CD4-positive, alpha-beta T cell treated with Interleukin-2 at 100 ng/mL for 4 hours (primary cell): ENCODE measurements at places on chromosomes 1 and 21.

DNA sequence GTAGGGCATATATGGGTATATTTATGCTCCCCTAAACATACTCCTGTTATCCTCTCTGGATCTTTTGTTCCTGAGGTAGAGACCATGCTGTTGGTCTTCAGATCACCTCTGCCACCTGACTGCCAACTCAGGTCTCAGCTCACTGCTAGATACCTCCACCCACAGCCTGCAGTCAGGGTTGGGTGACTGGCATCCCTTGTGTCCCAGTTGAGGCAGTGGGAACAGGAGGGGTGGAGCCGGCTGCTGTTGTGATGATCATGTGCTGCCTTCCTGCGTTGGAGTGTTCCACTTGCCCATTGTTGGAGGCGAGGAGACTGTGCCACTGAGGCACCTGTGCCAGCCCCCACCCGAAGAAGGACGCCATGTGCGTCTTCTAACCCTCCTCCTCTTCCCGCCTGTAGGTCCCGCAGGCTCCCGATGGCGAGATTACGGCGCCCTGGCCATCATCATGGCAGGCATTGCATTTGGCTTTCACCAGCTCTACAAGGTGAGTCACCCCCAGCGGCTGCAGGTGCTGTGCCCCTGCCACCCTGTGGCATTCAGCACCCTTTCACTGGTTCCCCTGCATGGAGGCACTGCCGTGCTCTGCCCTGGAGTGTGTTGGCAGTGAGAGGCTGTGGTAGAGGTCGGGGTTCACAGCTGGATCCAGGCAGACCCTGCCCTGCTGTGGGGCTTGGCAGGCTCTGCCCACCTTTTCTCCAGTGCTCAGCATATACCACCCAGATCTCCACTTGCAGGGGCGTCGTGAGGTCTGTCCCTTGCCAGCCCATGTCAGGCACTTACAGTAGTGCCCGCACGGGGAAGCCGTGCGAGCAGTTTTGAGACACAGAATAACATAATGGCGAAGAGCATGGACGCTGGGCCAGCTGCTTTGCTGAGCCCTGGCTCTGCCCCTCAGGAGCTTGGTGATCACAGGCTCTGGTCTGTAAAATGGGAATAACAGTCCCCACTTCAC is 143.5 kb downstream of the PEX14 start:
- no peak for DNase-seq

- DNase-seq = no peak
These were observed 26.9 kb downstream of the UCK2 start for GRCh38 chr1:165854101-165854845.

DNA sequence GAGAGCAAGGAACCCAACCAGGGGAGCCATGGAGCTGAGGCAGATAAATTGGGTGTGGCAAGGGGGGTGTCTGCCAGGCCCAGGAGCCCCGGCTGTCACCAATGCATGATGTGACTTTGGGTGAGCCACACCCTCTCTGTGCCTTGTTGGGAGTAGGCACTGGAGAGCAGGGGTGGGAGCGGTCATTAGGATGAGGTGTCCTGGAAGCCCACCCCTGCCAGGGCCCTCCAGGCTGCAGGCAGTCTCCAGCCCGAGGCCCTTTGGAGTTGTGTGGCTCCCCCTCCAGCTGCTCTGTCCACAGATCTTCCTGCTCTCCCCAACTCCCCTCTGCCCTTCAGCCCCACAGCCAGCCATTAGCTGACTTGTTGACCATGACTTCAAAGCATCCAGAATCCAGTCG is 11.4 kb downstream of the MX2 start:
- no peak for DNase-seq

DNA sequence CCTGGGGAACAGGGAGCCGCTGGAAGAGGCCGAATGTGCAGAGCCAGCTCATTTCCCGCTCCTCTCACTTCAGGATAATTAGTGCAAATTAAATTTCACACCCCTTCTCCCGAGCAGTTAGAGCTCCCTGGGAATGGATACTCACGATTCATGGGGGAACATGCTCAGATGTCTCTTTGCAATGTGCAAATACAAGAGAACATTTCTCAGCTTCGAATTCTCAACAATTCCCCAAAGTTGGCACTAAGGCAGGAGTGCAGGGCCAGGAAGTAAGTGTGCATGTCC is 54.9 kb downstream of the CAMK2N1 start:
- no peak for DNase-seq

- DNase-seq = no peak
These were observed 354.6 kb upstream of the ADGRL2 start for GRCh38 chr1:81446000-81446669.

- DNase-seq = no peak
These were observed 79.5 kb downstream of the SLC66A1 start for GRCh38 chr1:19391596-19391981.

DNA sequence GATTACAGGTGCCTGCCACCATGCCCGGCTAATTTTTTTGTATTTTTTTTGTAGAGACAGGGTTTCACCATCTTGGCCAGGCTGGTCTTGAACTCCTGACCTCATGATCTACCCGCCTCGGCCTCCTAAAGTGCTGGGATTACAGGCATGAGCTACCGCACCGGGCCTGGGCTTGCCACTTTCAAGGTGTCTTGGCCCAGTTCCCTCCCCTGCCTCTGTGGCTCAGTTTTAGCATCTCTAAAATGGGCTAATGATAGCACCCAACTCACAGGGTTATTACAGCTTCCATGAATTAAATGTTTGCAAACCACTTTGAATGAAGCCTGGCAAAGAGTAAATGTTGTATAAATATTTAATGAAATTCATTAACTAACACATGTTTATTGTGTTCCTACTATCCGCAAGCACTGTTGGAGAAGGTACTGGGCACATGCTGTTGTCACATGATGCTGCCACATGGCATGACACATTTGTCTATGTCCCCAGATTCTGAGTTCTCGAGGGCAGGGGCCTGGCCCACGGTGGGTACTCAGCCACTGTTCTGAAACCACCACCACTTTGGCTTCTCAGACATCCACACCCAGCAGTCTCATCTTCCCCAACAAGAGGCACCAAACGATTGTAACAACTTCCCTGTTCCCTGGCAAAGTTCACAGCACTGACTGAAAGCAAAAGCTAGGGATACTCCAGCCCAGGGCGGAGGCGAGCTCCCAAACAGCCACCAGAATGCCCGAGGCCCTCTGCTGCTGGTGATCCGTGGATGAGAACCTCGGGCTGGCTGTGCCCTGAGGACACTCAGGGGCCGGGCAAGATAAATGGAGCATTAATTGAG is 9.7 kb downstream of the IFFO2 start:
- DNase-seq = no peak

GRCh38 chr1:41919764-41920397 is 1.2 kb upstream of the HIVEP3 start:
- DNase-seq = peak; percentile 84

DNA sequence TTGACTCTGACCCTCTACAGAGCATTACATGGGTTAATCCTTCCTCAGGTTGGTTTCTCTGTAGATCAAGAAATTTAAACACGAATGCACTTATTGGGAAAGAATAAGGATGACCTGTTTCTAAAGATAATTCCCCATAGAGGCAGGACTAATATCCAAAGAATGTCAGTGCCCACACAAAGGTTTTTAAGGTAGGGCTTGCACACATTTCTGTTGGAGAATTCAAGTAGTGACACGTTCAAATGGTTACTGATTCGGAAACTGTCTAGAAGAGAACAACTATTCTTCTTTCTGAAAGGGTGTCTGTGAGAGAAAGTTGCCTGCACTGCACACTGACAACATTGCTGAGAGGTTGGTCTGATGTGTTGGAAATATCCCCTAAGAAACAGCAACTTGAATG is 167.3 kb downstream of the ZNF326 start:
- DNase-seq = no peak
